Breast epithelium (tissue), 4 donors: ENCODE measurements at places on chromosomes 4 and X. TPM values are rescaled to one million over a fixed set of nuclear protein-coding genes. Genes with fewer than 3 reads are reported as not detected.
A peak's percentile ranks its signal among the peaks of the same experiment; 100 is the strongest.

DMD gene
- total RNA-seq: 135 TPM

NEIL3 gene
- total RNA-seq: 0.32 TPM

AMBN gene
- total RNA-seq: not detected

SMR3B gene
- total RNA-seq: not detected

CAPN6 gene
- not detected for total RNA-seq

GRCh38 chrX:71195964-71196649 lies 26.9 kb upstream of the GJB1 start:
- H3K27me3 ChIP-seq: peaks cover 28% of the 10 kb centered on the region
- no peaks in the 10 kb centered on the region for H3K4me1 ChIP-seq
- H3K27ac ChIP-seq: no peak overlapping the region
- no peaks in the 10 kb centered on the region for H3K36me3 ChIP-seq
- DNase-seq: no peak

- H3K36me3 ChIP-seq: no peaks in the 10 kb centered on the region
- H3K27ac ChIP-seq: no peak overlapping the region
- no peak for DNase-seq
- no peaks in the 10 kb centered on the region for H3K27me3 ChIP-seq
Observed at GRCh38 chr4:106201373-106201772, 114.6 kb downstream of the TBCK start.

GRCh38 chr4:101306225-101306624 lies 41.1 kb downstream of the PPP3CA start:
- no peaks in the 10 kb centered on the region for H3K36me3 ChIP-seq
- H3K4me3 ChIP-seq: no peak overlapping the region
- no peaks in the 10 kb centered on the region for H3K27me3 ChIP-seq
- H3K4me1 ChIP-seq: no peaks in the 10 kb centered on the region

DNA sequence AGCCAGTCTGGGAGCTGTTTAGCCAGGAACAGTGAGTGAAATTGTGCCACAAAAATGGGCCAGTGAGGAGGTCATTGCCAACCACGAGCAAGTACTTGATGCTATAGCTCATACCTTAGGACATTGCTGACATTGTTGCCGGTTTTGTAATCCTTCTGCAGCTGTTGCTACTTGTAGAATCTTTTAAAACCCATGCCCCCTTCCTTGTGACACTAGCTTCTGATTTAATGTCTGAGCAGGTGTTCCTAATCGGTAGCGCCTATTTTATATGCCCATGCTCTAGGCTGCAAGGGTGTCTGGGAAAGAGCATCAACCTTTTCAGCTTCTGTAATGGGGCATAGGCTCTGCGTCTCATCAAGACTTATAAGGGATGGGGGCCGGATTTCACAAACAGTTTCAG lies 2.6 kb downstream of the POLA1 start:
- H3K4me1 ChIP-seq: no peaks in the 10 kb centered on the region
- DNase-seq: no peak
- no peaks in the 10 kb centered on the region for H3K27me3 ChIP-seq
- no peak overlapping the region for H3K27ac ChIP-seq
- no peaks in the 10 kb centered on the region for H3K36me3 ChIP-seq
- H3K4me3 ChIP-seq: no peak overlapping the region

DNA sequence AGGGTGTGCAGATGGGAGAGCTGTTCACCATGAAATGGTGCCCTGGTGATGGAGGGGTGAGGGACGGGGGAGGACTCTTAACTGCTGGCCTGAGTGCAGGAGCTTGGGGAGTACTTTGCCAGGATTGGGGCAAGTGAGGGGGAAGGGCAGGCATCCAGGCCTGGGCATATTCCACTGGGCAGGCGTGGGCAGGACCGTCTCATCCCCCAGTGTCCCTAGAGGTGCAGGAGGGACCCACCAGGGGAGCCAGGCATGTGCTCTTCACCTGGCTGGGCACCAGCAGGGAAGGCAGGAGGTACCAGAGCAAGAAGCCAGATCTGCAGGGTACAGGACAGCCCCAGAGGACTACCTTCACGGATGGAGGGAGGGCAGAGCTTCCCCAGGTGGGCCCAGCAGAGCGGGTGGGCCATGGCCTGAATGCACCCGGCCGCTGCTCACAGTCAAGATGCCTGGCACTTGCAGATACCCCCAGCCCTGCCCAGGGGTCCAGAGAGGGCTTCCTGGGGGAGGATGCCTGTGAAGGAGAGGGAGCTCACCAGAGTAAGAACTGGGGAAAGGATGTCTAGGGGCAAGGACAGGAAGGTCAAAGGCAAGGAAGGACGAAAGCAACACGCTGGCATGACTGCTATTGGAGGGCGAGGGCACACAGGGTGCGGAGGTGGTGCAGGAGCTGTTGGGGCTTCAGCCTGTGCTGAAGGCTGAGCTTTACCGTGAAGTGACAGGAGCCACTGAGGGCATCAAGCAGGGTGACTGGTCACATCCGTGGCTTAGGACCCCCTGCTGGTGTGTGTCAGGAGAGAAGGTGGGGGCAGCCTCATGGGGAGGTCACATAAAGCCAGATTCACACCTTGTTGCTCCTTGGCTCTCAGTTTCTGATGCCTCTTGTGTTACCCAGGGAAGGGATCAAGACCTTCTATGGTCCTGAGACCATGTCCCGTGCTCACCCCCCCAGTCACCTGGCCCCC lies 68.2 kb upstream of the NKX1-1 start:
- no peaks in the 10 kb centered on the region for H3K36me3 ChIP-seq
- no peaks in the 10 kb centered on the region for H3K4me1 ChIP-seq
- peaks cover 56% of the 10 kb centered on the region for H3K27me3 ChIP-seq
- no peak overlapping the region for H3K4me3 ChIP-seq
- H3K27ac ChIP-seq: no peak overlapping the region

DNA sequence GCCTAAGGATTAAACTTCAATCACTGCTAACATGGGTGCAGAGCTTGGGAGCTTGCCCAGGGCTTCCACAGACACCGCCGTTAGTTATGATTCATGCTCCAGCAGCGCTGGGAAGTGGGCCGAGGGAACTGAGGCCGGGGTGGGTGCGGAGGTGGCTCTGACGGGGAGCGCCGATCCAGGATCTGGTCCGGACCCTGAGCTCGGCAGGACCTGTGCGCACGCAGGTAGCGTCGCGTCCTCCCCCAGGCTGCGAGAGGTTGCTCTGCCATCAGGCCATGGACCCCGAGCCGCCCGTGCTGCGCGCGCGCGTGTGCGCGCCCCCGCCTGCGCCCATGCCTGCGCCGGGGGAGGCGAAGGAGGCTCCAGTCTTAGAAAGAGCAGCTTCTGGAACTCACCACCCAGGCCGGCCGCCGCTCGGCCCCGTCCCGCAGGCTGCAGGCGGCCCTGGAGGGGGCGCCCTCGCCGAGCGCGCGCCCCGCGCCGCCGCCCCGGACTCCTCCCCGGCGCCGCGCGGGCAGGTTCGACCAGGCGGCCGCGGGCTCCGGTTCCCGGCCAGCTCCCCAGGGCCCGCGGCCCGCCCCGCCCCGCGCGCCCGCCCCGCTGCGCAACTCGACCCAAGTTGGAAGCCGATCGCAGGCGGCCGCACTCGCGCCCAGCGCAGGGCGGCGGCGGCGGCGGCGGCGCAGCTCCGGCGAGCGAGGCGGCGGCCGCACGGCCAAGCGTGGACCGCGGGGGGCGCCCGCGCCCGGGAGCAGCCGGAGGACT lies 732 bp upstream of the ADRA2C start:
- DNase-seq: no peak
- H3K4me1 ChIP-seq: no peaks in the 10 kb centered on the region
- H3K27ac ChIP-seq: no peak overlapping the region
- no peaks in the 10 kb centered on the region for H3K27me3 ChIP-seq
- peak overlapping the region; percentile 46 for H3K4me3 ChIP-seq

DNA sequence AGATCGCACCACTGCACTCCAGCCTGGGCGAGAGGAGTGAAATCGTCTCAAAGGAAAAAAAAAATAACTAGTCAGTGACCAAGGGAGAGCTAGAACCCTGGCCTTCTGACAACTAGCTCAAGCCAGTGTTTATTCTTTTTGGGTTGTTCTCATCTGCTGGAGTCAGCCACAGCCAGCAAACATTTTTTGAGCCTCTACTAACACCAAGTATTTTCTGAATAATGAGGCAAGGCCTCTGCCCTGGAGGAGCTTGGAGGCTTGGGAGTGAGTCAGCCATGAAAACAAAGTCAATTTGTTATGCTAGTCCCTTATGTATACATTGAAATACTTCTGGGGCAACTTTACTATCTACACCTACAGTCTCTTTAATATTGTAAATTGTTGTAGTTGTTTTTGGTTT lies 46.5 kb downstream of the TMA16 start:
- H3K4me1 ChIP-seq: no peaks in the 10 kb centered on the region
- H3K4me3 ChIP-seq: no peak overlapping the region
- H3K27ac ChIP-seq: no peak overlapping the region
- H3K36me3 ChIP-seq: no peaks in the 10 kb centered on the region
- H3K27me3 ChIP-seq: no peaks in the 10 kb centered on the region
